ENCODE measurements at places on chromosomes 16 and 17.
A peak's percentile ranks its signal among the peaks of the same experiment; 100 is the strongest.

DNA sequence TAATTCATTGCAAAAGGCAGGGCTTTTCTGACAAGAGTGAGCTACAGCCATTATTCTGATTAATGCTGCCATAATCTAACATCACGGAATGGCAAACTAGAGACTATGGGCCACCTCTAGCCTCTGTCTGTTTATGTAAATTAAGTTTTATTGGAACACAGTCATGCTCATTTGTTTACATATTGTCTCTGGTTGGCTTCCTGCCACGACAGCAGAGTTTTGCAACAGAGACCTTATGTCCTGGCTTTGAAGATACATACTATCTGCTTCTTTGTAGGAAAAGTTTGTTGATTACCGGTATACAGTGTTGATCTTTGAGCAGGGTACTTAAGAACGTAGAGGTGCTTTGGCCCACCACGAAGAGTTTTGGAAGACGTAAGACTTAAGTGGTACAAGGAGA lies 715.9 kb upstream of the RBFOX1 start:
- DNase-seq, result no peak

- no peak for DNase-seq
Measured at GRCh38 chr17:73822371-73822770, 178.1 kb upstream of the SDK2 start.

- peak; percentile 25 for DNase-seq
Measured at GRCh38 chr17:41965694-41966462, 717 bp upstream of the CNP start.

- peak; percentile 71 for DNase-seq
Measured at GRCh38 chr16:48542020-48542473, 67.9 kb downstream of the N4BP1 start.

DNA sequence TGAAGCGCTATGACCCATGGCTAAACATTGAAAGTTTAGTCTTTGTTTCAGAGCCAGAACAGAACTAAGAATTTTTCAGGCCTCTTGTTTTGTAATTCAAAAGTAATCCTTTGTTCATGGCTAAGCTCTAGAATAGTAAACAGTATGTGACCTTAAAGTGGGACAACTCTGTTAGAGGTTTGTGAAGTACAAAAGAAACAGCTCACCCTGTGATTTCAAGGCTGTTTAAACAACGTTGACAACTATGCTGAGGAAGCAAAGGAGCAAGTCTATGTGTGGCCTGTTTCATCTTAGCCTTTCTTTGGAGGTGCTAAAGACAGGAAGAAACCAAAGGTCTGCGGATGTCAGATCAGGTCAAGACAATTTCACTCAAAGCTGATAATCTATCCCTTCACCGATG lies 40.4 kb downstream of the MYOCD start:
- DNase-seq, result no peak

DNA sequence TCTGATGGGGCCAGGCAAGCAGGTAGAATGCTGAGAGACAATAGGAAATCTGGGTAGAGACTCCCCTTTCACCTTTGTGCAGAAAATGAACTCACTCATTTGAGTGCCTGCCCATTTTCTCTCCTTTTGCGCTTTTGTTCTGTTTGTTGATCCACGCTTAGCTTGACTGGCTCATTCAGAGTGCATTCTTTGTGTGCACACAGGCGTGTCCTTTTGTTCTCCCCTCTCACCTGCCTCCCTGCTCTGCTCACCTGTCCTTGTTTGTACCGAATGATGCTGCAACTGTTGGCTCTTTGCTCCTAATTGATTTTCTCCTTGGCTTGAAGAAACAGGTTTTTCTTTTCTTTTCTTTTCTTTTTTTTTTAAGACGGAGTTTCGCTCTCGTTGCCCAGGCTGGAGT lies 15.8 kb downstream of the PGS1 start:
- no peak for DNase-seq

GRCh38 chr17:4559139-4559791 lies 1.1 kb downstream of the GGT6 start:
- no peak for DNase-seq

GRCh38 chr17:63071797-63072196 lies 105.8 kb downstream of the TANC2 start:
- DNase-seq, result no peak

DNA sequence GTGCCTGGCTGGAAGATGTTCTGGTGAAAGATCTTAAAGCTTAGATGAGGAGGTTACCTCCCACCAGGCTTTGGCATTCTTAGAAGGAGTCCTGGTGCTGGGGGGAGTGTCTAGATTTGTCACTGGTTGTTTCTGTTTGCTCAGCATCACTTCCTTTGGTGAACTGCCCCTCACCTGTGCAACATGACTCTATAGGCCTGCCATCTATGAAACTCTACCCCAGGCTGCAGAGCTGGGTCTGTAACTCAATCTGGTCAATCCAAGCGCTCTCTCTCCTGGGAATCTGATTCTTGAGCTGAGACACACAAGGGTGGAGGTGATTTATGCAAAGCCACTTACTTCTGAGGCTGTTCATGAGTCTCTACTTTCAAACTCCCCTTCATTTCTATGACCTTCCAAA lies 399.4 kb downstream of the NPIPA7 start:
- DNase-seq, result no peak

DNA sequence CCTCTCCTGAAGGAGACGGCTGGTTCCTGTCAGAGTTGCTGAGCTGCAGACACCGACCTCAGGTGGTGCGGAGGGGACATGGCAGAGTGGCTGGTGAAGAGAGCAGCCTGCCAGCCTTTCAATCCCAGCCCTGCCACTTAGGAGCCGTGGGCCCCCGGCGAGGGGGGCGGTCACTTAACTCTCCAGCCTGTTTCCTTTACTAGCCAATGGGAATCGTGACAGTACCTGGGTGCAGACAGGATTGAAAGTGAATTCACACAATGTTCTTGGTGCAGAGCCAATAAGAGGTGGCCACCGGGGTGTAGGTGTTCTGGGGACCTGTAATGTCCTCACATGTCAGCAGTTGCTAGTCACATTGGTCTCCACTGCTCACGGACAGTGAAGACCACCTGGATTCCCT lies 13.5 kb downstream of the ACE start:
- no peak for DNase-seq

DNA sequence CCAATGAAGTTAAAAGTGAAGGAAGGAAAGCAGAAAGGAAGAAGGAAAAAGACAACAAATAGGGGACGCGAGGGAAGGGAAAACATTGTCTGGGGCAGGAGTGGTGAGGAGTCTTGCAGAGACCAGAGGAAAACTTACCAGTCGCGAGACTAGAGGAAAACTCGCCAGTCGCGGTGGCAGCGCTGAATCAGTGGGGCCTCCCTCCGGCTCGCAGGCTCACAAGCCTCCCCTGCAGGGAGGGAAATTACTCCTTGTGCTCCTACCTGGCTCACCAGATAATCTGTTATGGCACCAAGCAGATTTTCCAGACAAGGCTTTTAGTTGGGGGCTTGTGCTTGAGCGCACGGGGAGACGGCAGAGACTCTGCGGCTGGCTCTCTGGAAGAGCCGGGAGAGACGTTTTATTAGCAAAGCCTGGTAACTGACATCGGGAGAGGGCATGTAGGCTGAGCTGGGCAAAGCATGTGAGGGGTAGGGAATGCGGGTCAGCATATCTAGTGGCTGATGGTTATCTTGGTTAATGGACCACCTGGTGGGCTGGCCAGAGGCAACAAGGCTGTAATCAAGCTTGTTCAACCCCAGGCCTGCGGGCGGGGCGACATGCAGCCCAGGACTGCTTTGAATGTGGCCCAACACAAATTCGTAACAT lies 37.1 kb downstream of the LCMT1 start:
- DNase-seq, result no peak

DNA sequence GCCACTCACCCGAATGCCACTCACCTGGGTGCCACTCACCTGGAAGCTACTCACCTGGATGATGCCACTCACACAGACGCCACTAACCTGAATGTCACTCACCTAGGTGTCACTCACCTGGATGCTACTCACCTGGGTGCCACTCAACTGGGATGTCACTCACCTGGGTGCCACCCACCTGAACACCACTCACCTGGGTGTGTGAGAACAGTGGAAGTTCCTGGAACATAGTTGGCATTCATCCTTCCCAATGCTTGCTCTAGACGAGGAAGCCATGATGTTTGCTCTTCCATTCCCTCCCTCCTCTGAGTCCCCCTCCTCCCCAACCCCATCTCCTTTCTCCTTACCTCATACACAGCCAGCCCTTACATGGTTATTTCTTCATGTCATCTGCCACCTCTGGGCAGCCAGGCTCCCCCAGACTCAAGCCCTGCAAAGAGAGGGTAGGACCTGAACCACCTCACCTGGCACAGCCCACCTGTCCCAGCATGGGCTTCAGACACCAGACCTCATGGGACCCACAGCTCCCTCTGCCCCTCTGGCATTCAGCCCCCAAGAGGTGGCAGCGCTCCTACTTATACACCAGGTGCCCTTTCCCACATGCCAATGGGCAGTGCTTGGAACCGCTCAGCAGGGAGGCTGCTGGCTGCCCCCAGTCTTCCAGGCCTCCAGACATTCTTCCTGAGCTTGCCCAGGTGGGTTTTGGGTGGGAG lies 171.8 kb upstream of the FOXF1 start:
- no peak for DNase-seq

- no peak for DNase-seq
Measured at GRCh38 chr16:74183601-74184360, 112.8 kb upstream of the PSMD7 start.

GRCh38 chr16:1961651-1962067 lies 2.3 kb downstream of the NDUFB10 start:
- no peak for DNase-seq

GRCh38 chr16:23803591-23804123 lies 32.1 kb upstream of the PRKCB start:
- DNase-seq, result no peak

- DNase-seq, result no peak
Measured at GRCh38 chr17:55275894-55276804, 11.4 kb downstream of the HLF start.

DNA sequence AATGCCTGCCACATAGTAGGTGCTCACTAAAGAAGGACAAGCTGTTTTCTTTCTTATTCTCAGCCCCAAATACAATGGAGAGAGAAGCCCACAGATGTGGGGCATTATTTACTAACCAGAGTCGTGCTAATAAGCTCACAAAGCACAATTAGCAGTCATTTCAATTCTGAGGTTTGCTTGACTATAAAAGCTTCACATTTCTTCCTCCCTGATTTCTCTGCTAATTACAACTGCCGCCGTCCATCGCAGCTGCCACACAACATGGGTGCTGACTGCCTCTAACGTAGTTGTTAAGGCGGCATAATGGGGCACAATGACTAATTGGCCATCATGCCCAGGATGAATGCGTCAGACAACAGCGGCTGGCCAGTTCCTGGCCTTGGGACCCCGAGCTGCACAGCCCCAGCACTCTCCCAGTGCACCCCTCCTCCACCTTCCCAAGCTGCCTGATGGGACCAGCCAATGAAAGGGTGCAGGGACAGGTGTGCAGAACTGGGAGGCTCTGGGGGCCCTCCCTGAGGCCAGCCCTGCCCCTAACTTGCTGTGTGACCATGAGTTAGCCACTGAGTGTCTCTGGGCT lies 109.2 kb downstream of the CCT6B start:
- no peak for DNase-seq

GRCh38 chr17:67379251-67379630 lies 2.2 kb downstream of the PITPNC1 start:
- no peak for DNase-seq

DNA sequence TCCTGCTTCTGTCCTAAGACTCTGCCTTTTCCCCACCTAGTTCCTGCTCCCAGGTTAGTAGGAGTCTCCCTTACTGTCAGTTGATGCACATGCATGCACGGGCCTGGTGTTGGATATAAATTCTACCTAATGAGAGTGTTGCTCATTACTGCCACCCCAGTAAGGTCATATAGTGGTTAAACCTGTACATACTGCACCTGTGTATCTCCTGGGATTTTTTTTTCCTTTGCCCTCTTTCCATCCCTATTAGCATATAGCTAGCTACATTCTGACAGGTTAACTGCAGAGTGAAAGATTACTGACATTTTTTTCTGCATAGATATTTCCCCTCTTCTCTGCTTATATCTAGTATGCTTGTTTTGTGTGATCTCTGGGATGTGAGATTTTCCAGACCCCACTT lies 201.5 kb upstream of the PIRT start:
- DNase-seq, result no peak

DNA sequence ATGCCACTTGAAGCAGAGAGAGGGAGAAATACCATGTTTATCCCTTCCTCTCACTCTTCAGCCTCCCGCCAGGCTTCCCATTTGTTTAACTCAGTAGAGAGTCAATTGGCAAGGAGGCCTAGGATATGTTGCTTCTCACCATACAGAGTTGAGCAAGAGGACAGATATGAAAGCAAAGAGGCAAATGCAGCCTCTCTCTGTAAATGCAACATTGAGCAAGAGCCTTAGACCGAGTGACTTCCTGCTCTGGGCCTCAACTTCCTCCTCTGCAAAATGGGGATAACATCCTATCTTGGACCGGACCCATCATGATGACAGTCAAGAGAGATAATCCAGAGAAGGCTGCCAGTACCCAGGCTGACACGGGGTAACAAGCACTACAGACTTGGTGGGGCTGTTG lies 36.8 kb downstream of the SOCS1 start:
- no peak for DNase-seq

GRCh38 chr17:43217614-43218087 lies 6.0 kb downstream of the TMEM106A start:
- no peak for DNase-seq

DNA sequence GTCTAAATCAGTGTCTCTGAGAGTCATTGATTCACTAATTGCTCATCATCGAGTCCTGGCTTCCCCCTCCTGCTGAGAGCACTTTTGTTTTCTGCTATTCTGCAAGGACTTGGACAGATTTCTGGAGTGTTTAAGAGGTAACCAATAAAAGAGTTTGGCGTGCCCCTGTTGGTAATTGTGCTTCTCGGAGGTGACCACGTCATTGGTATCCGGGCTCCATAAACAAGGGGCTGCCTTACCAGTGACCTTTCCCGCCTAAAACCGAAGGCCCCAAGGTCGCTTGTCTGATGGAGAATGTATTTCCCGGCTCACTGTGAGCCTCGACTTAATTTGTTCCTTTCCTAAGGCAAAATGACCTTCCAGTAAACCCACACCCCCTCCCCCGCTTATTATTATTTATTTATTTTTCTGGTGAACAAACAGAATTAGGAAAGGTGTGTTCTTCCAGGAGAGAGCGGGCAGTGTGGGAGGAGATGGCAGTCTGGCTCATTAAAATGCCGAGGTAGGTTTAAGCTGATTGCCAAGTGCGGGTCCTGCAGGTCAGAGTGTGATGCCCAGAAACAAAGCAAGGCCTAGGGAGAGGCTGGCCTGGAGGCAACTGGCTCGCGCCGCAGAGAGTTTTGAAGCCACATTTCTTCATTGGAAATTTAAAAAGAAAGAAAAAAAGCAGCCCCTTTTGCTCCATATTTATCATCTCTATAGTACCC lies 30.2 kb downstream of the MSI2 start:
- DNase-seq, result no peak

GRCh38 chr16:46974352-46974751 lies 878 bp upstream of the DNAJA2 start:
- peak; percentile 17 for DNase-seq

All from fibroblast of skin of scalp (primary cell).